ENCODE measurements at places on chromosomes 12 and 14.

DNA sequence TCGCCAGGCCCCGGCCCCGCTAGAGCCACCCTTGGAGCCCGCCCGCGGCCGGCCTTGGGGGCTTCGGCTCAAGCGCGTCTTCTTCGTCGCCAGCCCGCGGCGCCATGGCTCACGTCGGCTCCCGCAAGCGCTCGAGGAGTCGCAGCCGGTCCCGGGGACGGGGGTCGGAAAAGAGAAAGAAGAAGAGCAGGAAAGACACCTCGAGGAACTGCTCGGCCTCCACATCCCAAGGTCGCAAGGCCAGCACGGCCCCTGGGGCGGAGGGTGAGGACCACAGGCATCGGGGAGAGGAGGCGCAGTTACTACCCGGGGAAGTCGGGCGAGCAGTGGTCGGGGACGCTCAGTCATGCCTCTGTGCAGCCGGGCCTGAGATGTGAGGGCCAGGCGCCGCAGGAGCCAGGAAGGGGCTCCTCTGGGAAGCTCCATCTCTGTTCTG, 573 bp downstream of the ARL6IP4 start:
- DNase-seq: no peak

GRCh38 chr12:132724506-132725241, 14.0 kb downstream of the PGAM5 start:
- DNase-seq: no peak

- no peak for DNase-seq
Observed at GRCh38 chr12:67271976-67272375, 2.8 kb downstream of the CAND1 start.

GRCh38 chr14:61176686-61177085, 104.5 kb downstream of the TMEM30B start:
- DNase-seq: no peak

DNA sequence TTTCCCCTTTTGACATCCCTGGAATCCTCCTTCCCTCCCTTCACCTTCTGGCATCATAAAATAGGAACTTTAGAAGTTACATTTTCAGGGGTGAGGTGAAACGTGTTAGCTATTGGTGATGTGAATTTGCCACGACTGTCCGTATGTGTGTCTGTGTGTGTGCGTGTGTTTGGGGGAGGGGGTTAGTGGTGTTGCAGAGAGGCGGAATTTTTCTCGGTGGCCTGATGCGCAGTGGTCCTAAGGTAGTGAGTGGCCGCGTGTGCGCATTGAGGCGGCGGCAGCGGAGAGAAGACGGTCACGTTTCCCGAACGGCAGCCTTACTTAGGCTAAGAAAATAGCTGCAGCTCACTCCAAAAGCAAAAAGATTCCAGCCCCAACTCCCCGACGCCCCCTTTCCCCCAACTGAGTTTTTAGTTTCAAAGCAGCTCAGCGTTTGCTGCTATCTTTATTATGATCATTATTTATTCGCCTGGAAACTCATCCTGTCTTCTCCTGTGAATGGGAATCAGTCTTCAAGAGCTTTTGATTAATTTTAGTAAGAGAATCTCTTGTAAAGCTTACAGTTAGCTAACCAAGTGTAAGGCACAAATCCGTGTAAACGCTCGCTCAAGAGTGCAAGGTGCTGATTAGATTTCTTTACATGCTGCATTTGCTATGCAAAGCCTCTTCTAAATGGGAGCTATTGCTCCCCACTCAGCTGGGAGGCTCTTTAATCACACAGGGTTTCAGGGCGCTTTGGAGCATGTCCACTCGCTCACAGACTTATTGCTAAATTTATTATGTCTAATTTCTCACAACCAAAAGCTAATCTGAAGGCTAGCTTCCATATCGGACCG, 4.7 kb downstream of the FLRT2 start:
- DNase-seq: no peak
